Activated effector memory CD4-positive, alpha-beta T cell treated with Interleukin-2 at 50 U/mL for 16 hours (primary cell): ENCODE measurements at places on chromosomes 7 and 10.

DNA sequence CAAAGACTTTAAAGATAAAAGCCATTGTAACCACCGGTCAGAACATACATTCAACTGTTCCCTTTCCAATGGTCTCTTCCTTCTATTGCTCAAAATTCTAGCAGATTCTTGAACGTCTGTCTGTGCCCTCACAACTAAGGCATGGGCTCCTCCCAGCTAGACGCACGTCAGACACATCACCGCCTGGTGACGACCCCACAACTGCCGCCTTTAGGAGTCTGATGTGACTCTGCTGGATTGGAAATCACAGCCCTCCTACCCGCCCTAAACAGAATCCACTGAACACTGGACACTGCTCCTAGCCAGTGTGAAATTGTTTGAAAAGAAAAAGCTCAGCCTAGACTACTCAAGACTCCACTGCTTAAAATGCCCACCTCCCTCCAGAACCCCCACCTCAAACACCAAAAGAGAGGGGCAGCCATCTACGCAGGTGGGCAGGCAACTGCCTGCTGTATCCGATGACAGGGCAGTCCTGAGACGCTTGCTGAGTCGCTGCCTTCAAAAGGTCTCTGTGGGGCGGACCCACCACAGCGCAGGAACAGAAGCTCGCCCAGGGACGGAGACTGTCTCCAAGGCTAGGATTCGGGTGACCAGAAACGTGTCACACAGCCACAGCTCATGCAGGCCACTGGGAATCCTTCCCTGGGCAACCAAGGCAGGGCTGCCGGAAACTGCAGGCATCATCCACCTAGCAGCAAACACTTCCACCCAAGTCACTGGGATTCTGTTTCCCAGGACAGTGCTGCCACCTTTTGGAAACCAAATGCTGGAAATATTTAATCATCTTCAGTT, 34.7 kb downstream of the GSDME start:
- DNase-seq, result no peak

- no peak for DNase-seq
These were observed 38.1 kb upstream of the AGBL3 start for GRCh38 chr7:134948246-134948645.

DNA sequence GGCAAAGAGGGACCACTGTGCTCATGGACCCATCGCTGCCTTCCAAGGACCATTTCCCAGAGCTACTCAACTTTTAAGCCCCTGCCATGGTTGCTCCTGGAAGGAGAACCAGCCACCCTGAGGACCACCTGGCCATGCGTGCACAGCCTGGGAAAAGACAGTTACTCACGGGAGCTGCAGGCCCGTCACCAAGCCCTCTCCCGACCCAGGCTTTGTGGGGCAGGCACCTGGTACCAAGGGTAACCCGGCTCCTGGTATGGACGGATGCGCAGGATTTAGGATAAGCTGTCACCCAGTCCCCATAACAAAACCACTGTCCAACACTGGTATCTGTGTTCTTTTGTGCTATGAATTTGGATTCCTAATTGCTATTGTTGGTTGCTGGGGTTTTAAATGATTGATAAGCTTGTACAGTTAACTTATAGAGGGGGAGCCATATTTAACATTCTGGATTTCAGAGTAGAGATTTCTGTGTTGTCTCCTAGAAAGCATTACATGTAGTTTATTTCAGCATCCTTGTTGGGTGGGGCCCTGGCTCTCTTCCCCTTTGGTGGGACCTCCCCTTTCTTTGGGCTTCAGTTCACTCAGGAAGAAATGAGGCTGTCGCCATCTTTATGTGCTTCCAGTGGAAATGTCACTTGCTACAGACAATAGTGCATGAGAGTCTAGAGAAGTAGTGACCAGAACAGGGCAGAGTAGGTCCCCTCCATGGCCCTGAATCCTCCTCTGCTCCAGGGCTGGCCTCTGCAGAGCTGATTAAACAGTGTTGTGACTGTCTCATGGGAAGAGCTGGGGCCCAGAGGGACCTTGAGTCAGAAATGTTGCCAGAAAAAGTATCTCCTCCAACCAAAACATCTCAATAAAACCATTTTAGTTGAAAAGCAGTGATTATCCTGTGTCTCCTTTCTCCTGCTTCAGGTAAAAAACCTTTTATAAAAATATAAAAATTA, 19.4 kb downstream of the LAT2 start:
- no peak for DNase-seq

- no peak for DNase-seq
These were observed 63.0 kb downstream of the RGS10 start for GRCh38 chr10:119479532-119479931.

GRCh38 chr10:123996302-123996701, 97.1 kb downstream of the CHST15 start:
- DNase-seq, result no peak
